ENCODE measurements at places on chromosomes 13 and 19.
A peak's percentile ranks its signal among the peaks of the same experiment; 100 is the strongest.

DNA sequence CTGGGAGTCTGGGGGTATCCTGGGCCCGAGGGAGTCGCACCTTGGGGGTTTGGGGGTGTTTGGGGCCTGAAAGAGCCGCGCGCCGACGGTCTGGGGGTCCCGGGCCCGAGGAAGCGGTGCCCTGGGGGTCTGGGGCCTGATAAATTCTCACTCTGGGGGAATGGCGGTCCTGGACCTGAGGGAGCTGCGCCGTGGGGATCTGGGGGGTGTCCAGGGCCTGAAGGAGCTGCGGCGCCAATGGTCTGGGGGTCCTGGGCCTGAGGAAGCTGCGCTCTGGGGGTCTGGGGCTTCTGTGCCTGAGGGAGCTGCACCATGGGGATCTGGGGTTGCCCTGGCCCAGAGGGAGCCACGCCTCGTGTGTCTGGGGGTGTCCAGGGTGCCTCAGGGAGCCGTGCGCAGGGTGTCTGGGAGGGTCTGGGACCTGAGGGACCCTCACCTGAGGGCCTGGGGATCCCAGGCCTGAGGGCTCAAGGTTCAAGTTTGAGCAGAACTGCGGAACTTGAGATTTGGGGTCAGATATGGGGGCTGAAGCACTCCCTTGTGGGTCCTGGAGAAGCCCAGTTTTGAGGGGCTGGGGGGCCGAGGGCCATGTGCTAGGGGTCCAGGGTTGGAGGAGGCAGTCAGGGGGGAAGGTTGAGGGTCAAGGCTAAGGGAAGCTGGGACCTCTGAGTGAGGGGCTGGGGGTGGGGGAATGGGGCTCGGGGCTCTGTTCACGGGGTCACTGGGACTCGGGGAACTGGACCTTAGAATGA, 1.1 kb downstream of the HDGFL2 start:
- no peak for DNase-seq

DNA sequence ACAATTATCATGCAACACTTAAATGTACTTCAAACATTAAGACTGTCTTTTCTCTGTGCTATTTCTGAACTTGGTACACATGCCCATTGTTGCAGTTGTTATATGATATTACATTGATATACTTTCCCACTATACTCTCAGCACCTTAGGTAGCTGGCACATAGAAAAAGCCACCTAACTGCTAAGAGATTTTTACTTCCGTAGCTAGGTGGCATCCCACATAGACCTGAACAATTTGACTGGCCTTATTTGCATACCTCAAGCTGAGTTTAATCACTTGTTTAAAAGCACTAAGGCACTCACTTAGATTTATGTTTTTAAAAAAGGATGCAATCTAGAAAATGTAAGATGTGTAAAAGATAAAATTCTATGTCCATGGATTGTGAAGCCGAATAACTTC, 194.2 kb downstream of the POU4F1 start:
- no peak for DNase-seq

DNA sequence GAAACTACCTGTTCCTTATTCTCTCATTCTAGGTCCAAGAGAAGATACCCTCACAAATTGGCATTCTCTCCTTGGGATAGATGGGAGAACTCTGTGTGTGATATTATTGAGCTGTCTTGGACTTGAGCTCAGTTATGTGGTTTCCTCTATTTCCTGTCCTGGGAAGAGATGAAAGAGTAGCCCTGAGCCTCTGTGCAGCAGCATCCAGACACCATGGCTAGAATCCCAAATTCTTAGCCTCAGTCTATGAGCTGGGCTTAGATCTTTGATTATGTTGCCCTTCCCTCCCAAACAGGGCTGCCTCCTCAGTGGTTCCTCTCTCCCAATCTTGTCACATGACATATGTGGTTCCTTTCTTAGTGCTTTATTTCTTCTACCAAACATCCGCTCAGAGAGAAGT, 290.7 kb downstream of the SPRY2 start:
- DNase-seq = no peak

DNA sequence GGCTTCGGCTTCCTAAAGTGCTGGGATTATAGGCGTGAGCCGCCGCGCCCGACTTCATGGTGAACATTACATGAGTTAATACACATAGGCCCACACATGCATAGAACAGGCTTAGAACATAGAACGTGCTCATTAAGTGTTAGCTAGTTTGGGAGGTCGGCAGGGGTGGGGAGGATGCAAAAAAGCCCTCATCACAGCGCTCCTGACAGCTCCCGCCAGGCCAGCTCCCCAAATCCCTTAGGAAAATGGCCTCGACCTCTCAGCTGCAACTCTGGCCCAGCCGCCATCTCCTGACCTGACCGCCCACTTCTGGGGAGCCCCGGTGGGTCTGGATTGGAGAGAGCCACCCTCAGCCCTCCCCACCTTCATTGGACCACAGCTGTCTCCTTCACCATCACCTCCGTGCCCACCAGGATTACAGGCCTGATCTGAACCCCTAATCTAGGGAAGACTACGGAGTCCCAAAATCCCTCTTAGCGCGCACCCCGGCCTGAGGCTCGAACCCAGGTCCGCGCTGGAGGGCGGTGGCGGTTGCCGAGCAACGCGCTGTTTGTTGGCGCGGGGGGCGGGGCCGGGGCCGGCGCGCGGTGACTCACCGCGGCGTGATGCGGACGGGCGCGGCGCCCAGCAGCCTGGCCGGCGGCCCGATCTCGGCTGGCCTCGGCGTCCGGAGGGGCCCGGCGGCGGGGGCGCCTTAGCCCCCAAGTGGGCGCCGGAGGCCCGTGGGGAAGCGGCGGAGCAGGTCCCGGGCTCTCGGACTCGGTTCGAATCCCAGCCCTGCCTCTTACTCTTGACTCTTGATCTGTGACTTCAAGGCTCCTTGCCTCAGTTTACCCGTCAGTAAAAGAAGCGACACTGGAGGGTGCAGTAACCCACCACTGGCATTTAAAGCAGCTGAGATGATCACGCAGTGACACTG, 26.7 kb upstream of the NANOS3 start:
- DNase-seq = peak; percentile 79

- no peak for DNase-seq
Observed at GRCh38 chr13:24103782-24104372, 56.6 kb upstream of the SPATA13 start.

DNA sequence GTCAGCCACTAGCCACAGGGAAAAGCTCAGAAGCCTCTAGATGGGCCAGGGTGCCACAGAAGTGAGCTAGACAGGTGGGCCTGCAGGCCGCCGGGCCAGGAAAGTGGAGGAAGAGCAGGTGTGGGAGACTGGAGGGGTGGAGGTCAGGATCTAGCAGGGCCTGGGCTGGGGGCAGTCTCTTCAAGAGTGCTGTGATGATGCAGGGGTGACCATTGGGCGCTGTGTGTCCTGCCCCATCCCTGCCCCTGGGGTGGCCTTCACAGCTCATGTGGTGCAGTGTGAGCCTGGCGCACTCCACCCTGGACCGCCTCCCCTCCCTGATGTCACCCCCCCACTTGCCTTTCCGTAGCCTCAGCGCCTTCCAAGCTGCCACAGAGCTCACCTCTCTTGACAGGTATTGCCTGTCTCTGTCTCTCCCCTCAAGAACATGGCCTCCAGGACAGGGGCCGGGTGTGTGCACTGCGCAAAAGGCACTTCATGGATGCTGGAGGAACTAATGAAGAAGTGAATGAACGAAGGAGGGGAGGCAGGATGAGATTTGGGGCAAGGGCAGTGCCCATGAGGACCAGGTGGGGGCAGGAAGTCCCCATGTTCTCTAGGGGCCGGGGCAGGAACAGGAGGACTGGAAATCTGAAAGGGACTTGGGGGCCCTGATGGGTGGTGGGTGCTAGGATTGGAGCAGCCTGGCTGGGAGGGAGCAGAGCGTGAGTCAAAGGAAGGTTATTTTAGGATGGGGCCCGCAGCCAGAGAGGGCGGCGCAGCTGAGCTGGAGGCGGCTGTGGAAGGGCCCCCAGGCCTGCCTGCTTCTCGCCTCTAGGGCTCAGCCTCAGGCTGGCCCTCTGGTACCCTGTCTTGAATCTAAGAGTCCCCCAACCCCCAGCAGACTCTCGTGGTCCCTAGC, 6.6 kb downstream of the SSBP4 start:
- no peak for DNase-seq
